ENCODE measurements at places on chromosomes 4 and X.

DNA sequence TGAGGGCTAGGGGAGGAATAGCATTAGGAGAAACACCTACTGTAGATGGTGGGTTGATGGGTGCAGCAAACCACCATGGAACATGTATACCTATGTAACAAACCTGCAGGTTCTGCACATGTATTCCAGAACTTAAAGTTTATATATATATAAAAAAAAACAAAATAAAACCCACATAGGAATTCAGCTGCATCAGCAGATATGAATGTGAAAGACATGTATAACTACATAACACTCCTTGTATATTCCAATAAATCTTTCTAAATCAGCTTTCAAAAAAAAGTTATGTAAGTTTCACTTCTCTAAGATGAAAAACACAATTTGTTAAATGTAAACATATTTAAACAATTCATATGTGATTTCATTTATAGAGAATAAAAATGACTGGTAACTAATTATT is 6.0 kb downstream of the GC start:
- no peak for DNase-seq

- DNase-seq: no peak
Observed at GRCh38 chr4:14726441-14726840, 275.8 kb upstream of the CPEB2 start.

DNA sequence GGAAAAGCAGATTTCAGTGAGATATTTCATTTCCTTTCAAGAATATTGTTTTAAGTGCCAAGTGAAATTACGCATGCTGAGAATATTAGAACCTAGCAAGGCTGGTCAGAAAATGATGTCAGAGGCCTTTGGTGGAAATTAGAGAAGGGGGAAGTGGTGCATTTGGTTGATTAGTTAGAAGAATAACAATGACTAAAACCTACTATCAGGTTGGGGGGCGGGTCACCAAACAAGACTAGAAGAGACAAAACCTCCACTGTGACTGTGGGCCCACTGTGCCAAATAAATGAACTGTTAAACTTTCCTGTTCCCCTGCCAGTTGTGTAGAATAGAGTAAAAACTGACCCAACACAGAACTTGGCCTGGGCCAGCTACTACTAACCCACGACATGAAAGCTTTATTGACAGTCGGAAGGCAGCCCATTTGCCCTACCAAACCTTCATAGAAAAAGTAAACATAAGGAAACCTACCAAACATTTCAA is 2.9 kb downstream of the RAPGEF2 start:
- DNase-seq: no peak

- DNase-seq: no peak
Observed at GRCh38 chr4:52824603-52825459, 37.3 kb upstream of the RASL11B start.
